ENCODE measurements at places on chromosomes 1 and 21. TPM values are rescaled to one million over a fixed set of nuclear protein-coding genes. Genes with fewer than 3 reads are reported as not detected.

DNA sequence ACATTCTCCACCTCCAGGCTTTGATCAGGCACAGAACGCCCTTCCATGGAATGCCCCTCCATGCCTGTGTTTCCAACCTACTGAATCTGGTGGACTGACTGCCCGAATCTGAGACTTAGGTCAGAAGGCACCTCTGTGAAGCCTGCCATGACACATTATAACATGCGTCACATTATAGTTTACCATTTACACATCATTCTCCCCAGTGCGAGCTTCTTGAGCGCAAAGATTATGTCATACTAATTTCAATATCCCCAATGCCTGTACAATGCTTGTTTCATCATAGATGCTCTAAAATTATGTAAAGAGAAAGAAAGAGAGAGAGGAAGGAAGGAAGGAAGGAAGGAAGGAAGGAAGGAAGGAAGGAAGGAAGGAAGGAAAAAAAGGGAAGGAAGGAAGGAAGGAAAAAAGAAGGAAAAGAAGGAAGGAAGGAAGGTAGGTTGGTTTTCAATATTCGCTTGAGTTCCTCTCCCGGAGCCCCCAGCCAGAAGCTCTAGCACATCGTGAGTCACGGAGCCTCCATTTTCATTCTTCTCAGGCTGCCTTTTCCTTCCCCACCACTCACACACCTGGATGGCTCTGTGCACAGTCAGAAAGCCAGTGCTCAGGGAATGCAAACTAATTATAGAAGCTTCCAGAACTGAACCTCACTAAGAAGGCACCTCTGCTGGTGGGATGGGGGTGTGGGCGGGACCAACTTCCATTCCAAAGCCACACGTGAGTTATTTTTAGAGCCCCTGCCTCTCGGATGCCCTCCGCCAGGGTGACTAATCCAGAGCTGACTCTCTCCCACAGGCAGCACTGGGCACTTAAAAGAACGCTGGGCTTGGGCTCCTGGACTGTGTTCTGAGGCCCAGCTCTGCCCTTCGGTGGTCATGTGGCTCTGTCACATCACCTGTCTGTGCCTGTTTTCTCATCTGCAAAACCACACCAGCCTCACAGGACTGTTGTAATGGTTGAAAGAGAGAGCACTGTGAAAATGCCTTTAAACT, 27.4 kb downstream of the LAMB3 start:
- no peak for DNase-seq

- DNase-seq, result no peak
These were observed 12.4 kb upstream of the FAAP20 start for GRCh38 chr1:2206813-2207487.

GRCh38 chr1:224864006-224864405, 65.5 kb upstream of the DNAH14 start:
- DNase-seq, result no peak

DNA sequence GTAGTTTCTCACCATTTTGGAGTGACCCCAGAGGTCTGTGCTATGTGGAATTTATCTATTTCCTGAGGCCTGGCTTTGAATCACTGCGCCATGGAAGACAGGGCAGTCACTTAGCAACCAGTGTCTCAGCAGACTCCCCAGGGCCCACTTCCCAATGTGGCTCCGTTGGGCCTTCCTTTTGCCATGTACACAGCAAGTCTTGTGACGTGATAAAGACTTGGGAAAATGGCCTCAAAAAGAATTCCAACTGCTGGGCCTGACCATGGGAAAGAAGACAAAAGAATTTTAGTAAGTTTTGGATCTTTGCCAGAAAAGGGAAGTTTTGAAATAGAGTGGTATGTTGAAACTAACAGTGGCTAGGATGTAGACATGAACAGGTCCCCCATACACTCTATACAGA, 36.2 kb downstream of the TLR5 start:
- no peak for DNase-seq

- DNase-seq, result no peak
These were observed 40.6 kb downstream of the ST6GALNAC3 start for GRCh38 chr1:76115171-76115570.

The ZNF648 gene
- polyA plus RNA-seq, result 0.08 TPM

The PTCH2 gene
- polyA plus RNA-seq, result 13.4 TPM
